ENCODE measurements at places on chromosomes 1 and 21.

- peak; percentile 80 for DNase-seq
Observed at GRCh38 chr1:179809506-179810366, 66.6 kb downstream of the FAM163A start.

- peak; percentile 26 for DNase-seq
Observed at GRCh38 chr21:14630556-14631069, 84.5 kb upstream of the SAMSN1 start.

DNA sequence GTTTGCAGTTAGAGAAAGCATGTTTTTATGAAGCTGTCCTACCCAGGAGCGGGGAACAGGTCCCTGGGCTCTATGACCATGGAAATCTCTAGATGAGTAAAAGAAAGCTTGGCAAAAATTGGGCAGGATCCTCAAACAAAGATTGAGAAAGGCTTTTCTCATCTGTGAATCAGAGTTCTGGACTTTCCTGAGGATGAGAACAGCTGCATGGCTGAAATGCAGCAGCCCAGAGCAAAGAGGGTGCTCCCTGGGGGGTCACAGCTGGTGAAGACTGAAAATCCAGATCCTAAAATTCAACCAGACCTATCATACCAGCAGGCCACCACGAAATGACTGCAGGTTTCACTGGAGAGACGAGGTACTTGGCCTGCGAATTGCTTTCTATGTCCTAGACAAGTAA is 65.7 kb upstream of the APP start:
- no peak for DNase-seq

GRCh38 chr1:237864338-237865244 is 26.1 kb downstream of the ZP4 start:
- peak; percentile 60 for DNase-seq

Data from GM13976 (cell line).